ENCODE measurements at places on chromosomes 13 and 19. TPM values are rescaled to one million over a fixed set of nuclear protein-coding genes. Genes with fewer than 3 reads are reported as not detected.

Gene ZNF682
- total RNA-seq: 13.3 TPM

Gene FAM124A
- 0.35 TPM for total RNA-seq

Gene CSNK1G2
- 63.7 TPM for total RNA-seq

Gene IGFL2
- total RNA-seq: not detected

Gene WDR88
- not detected for total RNA-seq

Gene AP1M2
- not detected for total RNA-seq

Gene LGALS14
- 4.3 TPM for total RNA-seq

DNA sequence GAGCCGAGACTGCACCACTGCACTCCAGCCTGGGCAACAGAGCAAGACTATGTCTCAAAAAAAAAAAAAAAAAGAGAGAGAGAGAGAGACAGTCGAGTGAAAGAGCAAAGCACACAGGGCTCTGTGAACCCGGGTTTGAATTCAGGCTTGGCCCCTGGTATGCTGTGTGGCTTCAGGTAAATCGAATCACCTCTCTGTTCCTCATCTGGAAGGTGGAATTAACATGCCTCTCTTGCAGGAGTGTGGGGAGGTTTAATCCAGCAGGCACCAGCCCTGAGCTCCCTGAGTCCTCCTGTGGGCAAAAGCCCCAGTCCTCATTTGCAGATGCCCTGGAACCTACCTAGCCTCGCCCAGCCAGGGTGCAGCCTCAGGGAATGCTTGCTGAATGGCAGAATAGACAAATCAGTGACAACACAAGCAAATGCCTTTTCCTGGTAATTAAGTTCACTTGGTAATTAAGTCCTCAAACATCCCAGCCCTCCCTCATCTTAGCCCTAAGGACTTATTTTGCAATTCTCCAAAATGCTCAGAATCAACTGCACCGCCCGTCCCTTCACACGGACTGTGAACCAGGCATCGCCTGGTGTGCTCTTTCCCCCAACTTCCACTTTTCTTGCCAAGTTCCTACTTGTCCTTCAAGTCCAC, 4.6 kb upstream of the ZNRF4 start:
- DNase-seq: no peak

DNA sequence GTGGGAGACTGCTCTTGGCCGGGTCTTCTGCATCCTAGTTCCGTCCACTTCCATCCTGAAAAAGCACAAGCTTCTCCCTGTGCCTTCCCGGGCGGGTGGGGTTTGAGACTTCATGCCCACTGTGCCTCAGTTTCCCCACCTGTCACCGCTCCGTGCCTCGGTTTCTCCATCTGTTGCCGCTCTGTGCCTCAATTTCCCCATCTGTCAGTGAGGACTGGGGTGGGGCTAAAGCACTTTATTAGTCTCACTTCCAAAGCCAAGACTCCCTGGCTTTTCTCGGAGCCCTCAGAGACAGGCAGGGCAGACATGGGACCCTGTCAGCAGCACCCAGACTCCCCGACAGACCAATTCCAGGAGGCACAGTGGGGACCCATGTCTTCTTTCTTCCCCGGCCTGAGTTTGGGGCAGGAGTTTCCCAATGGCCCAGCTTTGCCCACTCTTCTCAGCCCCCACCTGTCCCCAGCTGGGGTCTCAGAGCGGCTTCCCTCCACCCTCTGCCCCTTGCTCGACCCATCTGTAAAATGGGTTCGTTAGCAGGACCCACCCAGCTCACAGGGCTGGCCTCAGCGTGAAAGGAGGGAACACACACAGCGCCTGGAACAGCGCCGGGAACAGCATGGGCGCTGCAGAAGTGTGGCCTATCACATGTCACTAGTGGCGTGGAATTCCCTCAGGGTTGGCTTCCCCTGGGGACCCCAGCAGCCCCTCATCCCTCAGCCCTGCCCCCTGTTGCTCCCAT, 4.6 kb upstream of the PEAK3 start:
- DNase-seq: no peak

DNA sequence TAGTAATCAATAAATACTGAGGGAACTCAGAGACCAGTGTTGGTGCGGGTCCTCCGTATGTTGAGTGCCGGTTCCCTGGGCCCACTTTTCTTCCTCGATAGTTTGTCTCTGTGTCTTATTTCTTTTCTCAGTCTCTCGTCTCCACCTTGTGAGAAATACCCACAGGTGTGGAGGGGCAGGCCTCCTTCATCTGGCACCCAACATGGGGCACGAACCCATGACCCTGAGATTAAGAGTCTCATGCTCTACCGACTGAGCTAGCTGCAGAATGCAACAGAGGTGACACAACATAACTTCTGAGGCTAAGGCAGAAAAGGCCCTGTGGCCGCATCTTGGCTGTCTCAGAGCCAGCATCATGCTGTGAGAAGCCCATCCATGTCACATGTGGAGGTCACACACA, 5.3 kb upstream of the ZNF613 start:
- no peak for DNase-seq

- peak; percentile 36 for DNase-seq
Observed at GRCh38 chr19:35206379-35206778, 22.2 kb downstream of the FAM187B start.

DNA sequence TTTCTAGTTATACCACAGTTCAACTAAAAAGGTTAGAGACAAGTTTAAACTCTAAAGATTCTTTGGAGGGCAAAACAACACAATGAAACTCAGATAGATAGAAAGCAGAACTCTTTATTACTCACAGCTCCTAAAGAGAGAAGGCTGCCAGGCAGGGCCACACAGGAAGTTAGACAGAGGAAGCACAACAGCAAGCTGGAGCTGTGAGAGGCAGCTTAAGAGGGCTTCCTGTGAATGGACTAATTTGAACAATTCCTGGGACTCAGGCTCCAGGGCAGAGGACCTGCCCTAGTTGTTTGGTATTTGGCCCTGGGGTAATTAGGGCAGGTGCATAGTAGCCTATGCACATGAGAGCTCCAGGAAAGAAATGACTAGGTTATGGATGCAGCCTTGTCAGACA, 803.6 kb downstream of the DIAPH3 start:
- no peak for DNase-seq

- no peak for DNase-seq
Observed at GRCh38 chr19:10887616-10888367, 16.4 kb downstream of the CARM1 start.

DNA sequence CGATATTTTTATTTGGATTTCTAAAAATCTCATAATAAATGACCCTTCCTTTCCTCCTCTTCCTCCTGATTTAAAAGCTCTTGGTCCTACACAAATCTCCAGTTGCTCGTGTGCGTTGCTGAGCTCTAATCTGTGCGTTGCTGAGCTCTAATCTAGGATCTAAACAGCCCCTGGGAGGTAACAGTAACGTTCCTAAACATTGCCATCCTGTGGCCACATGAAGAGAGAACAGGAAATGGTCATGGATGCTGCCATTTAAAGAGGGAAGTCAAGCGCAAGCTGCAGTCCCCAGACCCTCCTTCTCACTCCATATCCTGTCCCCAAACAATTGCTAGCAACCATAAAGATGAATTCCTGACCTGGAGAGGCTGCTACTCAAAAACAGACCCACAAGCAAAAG, 170.8 kb downstream of the NUFIP1 start:
- no peak for DNase-seq

GRCh38 chr13:68976287-68976686, 1131.3 kb upstream of the ATXN8OS start:
- DNase-seq: no peak

DNA sequence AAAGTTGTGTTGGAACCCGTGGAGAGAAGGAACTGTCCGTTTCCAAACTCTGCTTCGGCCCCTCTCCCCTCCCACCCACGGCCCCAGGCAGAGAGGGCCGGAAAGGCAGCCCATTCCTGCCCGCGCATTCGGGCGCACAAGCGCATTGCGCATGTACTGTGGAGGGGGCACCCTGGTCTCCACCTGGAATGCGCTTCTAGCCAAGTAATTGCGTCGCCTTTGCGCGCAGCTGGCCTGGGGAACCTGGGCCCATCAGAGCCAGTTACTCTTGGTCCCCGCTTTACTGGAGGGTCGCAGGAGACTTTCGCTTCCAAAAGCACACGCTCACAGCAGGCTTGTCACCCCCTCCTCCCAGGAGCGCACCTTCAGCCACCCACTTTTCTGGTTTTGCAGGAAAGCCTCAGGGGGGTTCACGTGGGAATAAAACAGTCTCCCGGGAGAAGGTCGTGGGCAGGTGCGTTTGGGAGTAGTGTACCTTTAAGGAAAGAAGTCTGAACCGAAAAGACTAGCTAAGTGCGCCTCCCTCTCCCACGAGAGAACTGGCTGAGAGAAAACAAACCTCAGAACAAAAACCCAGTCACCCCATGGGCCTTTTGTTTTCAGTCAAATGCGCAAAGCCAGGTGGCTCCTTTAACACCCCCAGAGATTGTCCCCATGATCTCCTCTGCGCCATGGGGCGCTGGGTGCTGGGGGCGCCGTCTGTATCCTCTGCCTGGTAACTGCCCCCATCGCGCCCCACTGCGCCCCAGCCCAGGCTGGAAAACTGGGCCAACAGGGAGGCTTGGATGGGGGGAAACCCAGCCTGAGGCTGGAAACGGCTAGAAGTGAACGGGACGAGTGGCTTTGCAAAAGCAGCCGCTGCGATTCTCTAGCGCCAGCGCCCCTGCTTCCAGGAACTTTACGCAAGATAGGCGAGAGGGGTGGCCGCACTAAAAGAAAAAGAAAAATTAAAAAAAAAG, 28.5 kb downstream of the GSX1 start:
- no peak for DNase-seq

- no peak for DNase-seq
Observed at GRCh38 chr19:8610936-8611300, 403 bp upstream of the ADAMTS10 start.

DNA sequence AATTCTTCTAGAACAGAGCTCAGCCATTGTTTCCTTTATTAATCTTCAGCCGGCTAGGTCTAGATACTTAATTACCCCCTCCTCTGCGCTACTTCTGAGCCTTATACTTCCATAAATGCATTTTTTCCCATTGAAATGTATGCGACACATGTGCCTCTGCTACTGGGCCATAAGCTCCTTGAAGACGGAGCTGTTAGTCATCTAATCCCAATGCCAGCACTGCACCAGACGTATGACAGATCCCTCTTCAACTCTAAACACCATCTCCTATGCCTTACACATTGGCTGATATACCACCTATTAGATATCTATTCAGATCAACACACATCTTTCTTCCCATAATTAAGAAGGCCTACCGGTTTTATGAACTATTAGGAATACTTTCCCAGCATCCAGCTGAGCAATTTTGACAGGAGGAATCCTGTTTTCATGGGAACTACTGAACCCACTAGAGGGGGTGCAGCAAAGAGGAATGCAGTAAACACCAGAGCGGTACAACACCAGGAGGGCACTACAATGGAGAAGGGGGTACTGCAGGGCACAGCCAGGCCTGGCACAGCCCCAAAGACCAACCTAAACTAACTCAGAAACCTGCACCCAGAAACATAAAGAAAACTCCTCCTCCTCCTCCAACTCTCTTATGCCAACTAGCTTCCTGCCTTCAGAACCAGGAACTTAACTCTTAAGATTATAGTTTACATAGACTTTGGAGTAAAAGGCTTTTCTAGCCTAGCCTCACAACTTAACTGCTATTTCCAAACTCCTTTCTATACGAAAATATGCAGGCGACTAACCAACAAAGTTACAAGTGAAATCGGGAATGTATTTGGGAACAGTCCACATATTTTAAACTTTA, 18.7 kb downstream of the STK24 start:
- no peak for DNase-seq

DNA sequence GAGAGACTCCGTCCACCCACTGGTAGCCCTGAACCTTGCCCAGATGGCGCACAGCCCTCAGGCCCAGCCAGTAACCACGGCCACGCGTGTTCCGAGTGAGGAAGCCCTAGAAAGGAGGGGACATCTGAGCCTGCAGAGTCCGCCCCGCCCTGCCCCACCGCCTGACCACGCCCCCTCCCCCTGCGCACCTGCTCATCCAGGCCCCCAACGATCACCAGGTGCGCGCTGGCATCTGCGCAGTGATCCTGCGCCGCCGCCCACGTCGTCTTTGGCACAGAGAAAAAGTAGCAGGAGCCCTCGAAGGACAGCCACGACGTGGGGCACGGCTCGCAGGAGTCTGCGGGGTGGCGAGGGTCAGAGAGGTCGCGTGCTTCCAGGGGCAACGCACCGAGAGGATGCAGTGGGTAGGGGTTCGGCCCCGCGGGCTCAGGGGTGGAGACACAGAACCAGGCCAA, 2.1 kb downstream of the CLEC4G start:
- DNase-seq: no peak

GRCh38 chr19:48445256-48445605, 552 bp upstream of the GRWD1 start:
- DNase-seq: no peak

GRCh38 chr13:101795025-101795424, 342.6 kb downstream of the ITGBL1 start:
- DNase-seq: no peak

- no peak for DNase-seq
Observed at GRCh38 chr13:84894749-84895148, 904.5 kb downstream of the SLITRK6 start.

DNA sequence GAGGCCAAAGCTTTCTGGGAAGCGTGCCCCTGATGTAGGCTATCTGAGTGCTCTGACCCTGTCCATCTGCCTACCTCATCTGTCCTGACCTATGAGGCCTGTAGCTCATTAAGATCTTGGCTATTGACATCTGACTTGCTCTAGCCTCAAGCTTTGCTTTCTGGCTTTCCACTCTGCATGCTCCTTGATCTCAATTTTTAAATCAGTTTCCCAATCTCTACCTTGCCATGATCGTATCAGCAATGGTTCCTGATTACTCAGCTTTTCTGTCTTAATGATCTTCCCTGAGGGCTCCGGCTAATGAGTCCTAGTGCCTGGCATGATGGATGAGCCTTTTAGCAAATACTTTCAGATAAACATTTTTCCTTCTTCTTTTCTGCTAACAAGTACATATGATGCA, 262.0 kb downstream of the NDFIP2 start:
- DNase-seq: no peak

DNA sequence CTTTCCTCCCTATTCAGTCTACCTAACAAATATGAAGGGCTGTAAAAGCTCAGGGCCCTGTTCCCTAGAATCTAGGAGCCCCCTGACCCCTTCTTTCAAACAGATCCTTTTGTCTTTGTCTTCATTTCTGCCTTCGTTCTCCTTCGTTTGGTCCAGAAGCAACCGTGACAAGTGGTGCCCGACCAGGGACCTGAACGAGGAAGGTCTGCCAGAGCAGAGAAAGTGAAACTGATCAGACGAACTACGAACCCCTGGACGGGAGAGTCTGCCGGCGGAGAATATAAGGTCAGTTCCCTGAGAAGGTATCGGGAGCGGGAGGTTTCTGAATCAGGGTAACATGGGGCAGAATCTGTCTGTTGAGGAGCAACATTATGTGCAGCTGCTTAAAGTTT, 751 bp downstream of the ERVK3-1 start:
- no peak for DNase-seq

DNA sequence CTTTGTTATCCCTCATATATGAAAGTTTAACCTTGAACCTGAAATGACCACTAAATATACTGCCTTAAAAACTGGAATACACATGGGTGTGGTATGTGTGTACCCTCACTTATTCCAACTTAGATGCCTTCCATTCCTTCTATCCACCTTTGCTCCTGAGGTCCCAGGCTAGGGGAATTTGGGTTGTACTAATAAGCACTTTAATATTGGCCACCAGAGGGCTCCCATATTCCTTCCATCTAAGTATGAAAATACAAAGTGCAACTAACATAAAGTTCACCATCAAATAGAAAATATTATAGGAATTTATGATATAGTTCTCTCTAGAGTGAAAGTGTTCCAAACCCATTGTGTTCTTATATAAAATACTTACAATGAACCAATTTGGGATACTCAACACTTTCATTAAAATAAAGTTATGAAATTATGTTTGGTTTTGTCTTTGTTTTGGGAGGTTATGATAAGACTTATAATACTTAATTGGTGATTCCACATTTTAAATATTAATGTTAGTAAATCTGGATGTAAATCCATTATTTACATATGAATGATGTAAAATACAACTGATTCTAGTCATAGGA, 62.3 kb downstream of the ITGBL1 start:
- peak; percentile 4 for DNase-seq
